ENCODE measurements at places on chromosomes 4 and X.

GRCh38 chr4:105751718-105752299, 43.2 kb downstream of the GSTCD start:
- no peak for DNase-seq

DNA sequence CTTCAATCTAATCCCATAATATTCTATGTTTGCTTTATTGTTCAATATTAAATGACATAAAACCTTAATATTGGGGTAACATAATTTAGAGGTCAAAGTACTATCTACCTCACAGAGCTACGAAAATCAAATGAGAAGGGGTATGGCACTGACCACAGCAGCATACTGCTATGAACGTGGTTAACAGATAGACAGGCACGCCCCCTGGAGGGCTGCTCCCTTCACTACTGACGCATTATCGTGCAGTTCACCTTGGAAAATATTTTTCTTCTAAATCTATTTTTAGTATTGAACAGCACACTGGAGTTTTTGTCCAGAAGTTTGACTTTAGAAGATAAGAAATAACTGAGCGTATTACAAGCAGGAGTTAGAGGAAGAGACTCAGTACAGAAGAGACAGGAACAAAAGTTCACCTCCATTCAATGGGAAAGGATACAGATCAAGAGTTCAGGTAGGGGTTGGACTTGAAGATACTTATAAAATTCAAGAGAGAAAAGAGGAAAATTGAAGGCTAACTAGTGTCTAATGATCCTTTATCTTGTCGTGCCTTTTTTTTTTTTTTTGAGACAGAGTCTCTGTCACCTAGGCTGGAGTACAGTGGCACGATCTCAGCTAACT, 22.7 kb downstream of the MAP9 start:
- DNase-seq = no peak

- DNase-seq = no peak
Measured at GRCh38 chr4:87399148-87399547, 8.2 kb upstream of the HSD17B11 start.

GRCh38 chr4:177147668-177148067, 162.0 kb upstream of the NEIL3 start:
- no peak for DNase-seq

- no peak for DNase-seq
Measured at GRCh38 chr4:25919676-25920075, 5.7 kb downstream of the SMIM20 start.

DNA sequence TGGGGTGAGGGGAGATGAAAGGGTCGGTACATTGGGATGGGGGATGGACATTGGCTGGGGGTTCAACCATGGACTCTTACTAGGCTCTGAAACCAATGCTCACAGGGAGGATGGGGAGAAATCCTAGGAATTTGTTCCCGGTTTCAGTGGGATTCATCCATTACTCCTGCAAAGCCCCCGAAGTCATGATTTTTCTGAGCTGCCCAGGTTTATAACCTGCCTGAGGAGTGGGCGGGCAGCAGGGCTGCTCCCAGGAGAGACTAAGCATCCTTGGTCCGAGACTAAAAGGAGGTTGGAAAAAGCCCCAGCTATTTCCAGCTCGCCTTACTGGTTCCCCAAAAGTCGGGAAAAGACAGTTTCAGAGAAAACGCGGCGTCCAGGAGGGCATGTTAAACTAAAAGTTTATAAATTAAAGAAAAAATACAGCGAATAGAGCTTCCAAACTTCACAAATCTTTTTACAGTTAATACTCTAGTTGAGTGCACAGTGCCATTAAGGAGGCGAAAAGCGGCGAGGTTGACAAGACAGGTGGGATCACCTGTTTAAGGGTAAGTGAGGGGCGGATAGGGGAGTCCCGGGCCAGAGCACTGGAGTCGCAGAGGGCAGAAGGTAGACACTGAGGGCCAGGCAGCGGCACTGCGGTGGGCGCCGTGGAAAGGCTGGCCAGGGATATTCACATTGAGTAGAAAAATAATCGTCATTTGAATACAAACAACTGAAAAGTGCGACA, 3.7 kb downstream of the NKX3-2 start:
- no peak for DNase-seq

DNA sequence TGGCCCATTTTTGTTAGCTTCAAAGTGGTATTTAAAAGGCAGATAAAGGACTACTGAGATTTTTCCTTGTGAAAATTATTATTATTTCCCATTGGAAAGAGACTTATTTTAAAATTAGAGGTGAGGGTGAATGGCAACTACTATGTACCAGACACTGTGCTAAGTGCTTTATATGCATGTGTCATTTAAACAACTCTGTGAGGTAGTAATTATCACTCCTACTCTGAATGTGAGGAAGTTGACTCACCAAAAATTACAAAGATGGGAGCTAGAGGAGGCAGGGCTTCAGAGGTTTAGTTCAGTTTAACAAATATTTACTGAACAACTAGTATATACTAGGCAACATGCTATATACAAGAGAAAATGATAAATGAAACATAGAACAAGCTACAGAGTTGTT, 78.2 kb downstream of the MSL3 start:
- no peak for DNase-seq

- DNase-seq = no peak
Measured at GRCh38 chr4:67779631-67780030, 25.4 kb upstream of the GNRHR start.

DNA sequence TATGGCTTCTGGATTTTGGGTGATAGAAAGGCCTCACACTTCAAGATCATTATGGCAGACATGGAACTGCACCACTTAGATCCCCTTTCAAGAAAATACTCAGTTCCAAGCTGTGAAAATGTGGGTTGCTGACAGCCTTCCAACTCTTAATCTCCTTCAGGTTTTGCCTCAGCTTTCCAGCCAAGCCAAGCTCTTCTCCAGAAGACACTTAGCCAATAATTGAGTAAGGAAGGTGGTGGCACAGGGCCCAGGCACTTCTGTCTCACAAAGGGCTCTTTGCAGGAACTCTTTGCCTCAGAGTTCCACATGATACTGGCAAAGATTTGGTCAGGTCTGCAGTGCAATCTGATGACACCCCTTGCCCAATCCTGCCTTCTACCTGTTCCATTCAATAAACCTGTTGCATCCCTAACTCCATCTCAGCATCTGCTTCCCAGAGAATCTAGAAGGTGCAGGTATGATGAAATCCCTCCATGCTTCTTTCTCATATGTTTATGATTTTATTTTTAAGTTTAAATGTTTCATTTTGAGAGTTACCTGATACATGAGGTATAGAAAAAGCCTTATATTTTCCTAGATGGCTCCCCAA, 30.6 kb downstream of the ANXA5 start:
- DNase-seq = no peak

DNA sequence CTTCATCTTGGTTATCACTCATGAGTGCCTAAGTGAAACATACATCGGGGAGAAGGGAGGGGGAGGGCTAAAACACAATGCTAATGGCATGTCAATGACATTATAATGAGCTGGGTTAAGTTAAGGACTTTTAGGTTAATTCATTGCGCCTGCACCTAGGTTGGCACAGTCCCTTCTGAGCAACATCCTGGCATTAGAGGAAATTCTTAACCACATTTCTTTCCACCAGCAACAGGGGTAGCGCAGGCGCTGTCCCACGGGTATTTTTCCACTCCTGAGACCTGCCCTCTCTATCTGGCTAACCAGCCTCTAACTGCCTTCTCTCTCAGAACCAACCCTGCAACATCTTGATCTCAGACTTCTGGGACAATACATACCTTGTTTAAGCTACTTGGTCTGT, 39.0 kb upstream of the PROM1 start:
- DNase-seq = no peak

GRCh38 chr4:156636381-156636780, 335.2 kb downstream of the PDGFC start:
- no peak for DNase-seq

GRCh38 chr4:98448908-98449307, 187.7 kb downstream of the RAP1GDS1 start:
- no peak for DNase-seq

GRCh38 chrX:63439580-63439979, 88.4 kb upstream of the SPIN4 start:
- DNase-seq = no peak

GRCh38 chr4:149343614-149344013, 472.0 kb downstream of the IQCM start:
- no peak for DNase-seq

GRCh38 chr4:17166954-17167353, 268.5 kb upstream of the LDB2 start:
- DNase-seq = no peak

DNA sequence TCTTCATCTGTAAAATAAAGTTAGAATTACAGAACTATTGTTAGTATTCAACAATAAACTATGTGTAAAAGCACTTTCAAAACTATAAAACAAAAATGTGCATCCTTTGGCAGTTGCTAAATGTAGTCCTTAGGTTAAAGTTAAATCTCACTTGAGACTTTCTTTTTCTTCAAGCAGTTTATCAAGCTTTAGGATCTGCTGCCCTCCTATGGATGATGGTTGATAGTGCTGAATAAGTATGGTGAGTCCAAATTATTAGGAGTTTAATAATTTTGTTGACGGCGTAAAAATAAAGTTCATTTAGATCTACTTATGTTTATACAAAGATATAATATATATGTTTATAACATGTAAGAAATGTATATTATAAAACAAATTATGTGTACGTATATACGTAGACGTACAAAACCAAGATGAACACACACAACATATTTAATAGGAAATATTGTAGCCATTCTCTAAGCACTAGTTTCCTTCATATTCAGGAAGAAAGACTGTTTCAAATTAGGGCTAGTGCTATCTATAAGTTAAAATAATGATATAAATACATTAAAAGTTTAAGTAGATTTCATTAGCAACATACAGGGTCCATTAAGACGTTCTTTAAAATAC, 22.3 kb downstream of the UGT2A2 start:
- DNase-seq = no peak

DNA sequence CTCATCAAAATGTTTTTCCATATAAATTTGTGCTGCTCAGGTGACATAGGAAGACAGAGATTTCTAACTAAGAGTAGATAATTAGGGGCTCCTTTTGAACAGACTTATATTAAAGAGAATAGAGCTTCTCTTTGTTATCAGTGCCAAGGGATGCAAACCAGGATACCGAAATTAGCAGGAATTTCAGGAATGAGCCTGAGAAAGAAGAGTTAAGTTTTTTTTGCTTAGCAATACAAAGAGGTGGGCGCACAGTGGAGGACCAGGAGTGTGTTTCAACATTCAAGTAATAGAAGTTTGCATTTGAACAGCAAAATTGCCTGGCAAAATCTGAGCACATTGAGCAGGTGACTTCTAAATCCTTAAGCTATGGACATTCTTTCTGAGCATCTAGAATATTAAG, 541.3 kb downstream of the GBA3 start:
- DNase-seq = no peak

DNA sequence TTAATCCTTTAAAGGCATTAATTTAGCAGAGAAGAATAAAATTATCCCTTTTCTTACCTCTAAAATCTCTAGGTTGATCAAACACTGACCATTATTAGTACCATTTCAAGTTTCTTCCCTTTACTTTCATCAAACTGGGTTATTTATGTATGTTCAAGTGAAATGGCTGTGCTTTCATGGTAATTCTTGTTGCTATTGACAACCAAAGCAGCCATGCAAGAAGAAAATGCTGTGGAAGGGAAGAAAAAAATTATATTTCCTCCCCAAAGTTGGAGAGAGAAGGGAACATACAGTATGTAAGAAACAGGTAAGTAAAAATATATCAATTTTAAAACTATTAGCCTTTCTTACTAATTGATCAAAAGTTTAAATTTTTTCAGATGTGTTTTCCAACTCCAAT, 16.2 kb downstream of the NPNT start:
- DNase-seq = no peak

- DNase-seq = no peak
Measured at GRCh38 chrX:57596516-57596915, 4.7 kb downstream of the ZXDB start.

- DNase-seq = no peak
Measured at GRCh38 chr4:127698789-127699200, 31.4 kb upstream of the SLC25A31 start.

- DNase-seq = no peak
Measured at GRCh38 chr4:6489927-6490326, 17.5 kb upstream of the PPP2R2C start.

DNA sequence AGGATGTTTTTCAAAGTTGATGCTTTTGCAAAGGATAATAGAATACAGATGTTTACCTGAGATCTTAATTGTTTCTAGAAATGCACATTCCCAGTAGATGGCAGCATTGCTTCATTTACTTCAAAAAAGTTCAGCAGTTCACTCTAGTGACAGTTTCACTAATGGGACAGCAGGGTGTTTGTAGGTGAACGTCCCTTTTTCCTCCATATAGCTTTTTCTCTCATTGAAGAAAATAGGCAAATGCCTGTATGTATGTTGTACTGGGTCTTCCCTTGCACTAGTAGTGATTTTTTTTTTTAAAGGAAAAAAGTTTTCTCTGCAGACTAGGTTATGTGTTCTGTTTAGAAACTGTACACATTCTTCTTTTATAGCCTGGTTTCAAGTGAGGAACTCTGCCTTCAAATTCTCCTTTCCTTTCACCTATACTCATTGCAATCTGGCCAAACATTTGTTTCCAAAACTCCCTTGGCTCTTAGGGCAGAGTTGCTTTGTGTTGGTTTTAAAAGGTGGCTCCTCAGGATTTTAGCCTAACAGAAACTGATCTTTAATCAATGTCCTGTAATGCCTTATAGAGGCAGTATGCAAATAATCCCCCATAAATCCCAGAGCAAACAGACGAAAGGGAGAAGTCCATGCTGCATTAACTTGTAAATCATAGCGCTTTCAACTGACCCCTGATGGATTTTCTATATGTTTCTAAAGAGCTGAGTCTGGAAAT, 86.3 kb downstream of the EGF start:
- no peak for DNase-seq

- no peak for DNase-seq
Measured at GRCh38 chr4:184503869-184504300, 29.5 kb upstream of the IRF2 start.

- DNase-seq = no peak
Measured at GRCh38 chr4:78691334-78691754, 84.8 kb upstream of the BMP2K start.

GRCh38 chr4:53929955-53930798, 134.2 kb downstream of the CHIC2 start:
- peak; percentile 16 for DNase-seq
